Brain microvascular endothelial cell (primary cell): ENCODE measurements at places on chromosomes 2 and 18.
A peak's percentile ranks its signal among the peaks of the same experiment; 100 is the strongest.

DNA sequence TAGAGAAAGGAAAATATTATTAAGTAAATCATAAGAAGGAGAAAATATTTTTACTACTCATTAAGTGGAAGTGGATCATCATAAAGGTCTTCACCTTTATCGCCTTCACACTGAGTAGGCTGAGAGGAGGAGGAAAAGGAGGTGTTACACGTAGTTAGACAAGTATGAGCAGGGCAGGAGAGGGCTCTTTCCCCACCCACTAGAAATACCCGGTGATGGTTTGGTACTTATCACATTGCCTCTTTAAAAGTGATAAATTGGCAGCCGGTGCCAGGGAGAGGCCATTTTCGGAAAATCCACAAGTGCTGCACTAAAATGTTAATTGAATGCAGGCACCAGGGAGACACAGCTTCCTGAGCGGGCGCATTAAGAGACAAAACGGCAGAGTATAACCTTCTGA, 598.7 kb upstream of the SOX11 start:
- DNase-seq, result no peak

DNA sequence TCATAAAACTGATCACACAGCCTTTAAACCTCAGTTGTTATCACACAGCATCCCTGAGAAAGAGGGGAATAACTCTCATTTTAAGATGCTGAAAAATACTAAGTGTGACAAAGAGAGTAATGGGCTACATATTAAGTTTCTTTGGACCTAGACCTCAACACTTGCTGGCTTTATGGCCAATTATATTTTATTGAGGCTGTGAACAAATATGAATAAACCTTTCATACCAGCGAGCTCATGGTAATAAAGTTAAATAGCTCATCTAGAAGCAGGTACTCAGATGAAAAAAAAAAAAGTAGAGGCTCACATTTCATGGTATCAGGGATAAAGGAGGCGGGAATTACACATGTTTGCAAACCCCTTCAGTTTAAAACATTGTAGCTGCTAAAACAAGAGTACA, 75.7 kb downstream of the DOCK10 start:
- no peak for DNase-seq

GRCh38 chr2:151793123-151793522, 35.1 kb downstream of the ARL5A start:
- DNase-seq, result no peak

DNA sequence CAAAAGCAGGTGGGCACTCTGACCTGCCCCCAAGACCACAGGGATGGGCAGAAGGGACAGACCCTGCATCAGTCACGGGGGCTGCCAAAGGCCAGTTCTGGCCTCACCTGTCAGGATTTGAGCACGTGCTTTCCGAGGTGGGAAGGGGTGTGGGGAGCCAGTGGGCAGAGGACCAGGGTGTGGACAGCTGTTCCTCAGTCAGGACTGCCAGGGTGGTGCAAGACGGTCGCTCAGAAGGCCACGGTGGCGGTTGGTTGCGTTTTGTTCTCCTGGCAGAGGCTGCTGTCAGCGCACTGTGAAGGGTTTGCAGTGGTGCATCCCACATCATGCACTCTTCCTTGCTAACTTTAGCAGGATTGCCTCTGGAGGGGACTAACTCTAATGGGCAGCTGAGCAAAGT, 665.3 kb upstream of the RAB6C start:
- no peak for DNase-seq

DNA sequence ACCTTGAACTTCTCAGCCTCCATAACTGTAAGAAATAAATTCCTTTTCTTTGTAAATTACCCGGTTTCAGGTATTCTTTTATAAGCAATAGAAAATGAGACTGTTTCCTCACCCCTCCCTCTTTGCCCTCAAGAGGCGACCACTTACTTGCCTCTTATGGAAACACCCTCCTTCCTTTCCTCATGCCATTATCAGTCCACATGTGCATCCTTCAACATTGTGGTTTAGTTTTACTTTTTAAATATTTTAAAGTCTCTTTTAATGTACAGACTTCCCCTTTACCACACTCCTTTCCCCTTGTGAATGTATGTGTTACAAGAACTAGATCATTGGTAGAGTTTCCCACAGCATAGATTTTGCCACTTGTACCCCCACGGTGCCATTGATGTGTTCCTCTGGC, 202.4 kb upstream of the SIX2 start:
- DNase-seq, result no peak

DNA sequence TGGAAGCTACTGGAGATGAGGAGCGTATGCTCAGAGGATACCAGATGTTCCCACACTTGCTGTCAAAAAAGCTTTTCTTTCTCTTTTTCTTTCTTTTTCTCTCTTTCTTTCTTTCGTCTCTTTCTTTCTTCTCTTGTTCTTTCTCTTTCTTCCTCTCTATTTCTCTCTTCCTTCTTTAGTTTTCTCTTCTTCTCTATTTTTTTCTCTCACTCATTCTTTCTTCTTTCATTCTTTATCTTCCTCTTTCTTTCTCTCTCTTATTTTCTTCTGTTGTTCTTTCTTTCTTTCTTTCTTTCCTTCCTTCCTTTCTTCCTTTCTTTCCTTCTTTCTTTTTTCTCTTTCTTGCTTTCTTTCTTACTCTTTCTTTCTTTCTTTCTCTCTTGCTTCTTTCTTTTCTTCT, 457.6 kb downstream of the CMPK2 start:
- DNase-seq, result no peak

DNA sequence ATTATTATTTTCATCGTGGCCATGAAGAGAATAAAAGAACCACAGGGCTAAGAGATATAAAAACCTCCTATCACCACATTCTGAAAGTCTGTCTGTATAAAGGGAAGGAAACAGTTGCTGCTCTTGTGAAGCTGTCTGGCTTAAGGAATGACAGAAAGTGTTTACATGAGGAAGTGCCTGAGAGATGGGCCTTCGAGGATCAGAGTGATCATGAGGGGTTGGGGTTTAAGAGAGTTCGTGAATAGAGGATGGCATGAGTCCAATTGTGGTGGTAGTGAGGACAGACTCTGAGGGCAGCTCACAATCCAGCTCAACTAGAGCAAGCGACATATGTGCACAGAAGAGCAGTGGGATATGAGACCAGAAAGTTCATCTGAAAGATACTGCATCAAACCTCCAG, 65.8 kb upstream of the PIEZO2 start:
- DNase-seq, result no peak

GRCh38 chr18:22694954-22695353, 238.2 kb upstream of the RBBP8 start:
- DNase-seq, result peak; percentile 97

DNA sequence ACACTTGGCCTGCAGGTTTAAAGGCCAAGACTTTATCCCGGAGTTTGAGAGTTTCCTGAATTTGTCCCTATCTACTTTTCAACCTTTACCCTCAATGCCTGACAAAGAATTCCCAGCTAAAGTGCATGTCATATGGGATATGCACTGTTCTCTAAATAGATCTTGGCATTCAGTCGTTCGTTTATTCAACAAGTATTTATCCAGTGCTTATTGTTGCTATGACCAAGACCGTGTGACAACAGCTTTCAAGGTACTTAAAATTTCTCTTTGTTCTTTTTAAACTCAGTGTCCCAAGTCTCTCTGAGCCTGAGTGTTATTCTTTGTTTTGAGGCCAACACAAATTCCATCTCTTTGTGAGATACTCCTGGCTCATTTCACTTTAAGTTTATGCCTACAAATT, 133.4 kb downstream of the RGPD3 start:
- DNase-seq, result no peak

DNA sequence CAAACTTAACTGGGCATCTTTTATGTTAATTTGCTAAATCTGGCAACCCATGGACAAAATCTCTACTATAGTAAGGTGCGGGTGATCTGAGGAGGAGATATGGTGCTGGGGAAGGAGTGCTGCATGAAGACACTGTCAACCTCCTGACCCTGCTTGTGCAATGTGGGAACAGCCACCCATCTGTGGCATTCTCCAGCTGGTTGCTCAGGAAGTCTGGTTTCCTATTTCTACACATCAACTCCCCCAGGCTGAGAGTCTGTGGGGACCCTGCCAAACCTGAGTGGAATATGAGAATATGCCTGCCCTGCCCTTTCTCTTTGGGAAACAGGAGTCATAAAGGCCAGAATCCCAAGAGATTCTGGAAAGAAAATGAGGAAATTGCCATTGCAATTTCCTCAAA, 60.1 kb upstream of the PAX3 start:
- DNase-seq, result no peak
